Right lung (tissue), 10 donors: ENCODE measurements at places on chromosomes 5 and 9.

DNA sequence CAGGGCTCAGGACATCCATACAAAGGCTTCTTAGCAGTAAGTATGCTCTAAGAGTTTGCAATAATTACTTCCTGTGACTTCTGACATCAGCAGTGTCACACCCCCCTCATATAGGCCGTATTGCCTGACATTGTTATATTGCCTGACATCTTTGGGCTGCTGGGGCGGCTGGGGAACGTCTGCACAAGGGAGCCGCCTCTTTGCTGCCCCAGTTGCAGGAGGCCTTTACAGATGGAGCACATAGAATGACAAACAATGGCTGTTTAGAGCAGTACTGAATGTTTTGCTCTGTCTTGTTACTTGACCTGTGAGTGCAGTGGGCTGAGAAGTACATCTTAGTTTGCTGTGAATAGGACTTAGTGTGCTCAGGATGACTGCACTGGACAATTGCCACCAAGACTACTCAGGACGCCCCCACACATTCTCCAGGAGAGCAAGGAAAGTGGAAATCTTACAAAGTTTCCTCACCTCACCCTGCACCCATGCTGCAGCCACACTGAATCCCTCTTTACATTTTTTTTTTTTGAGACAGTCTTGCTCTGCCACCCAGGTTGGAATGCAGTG, 65.4 kb upstream of the SPOCK1 start:
- DNase-seq: no peak

DNA sequence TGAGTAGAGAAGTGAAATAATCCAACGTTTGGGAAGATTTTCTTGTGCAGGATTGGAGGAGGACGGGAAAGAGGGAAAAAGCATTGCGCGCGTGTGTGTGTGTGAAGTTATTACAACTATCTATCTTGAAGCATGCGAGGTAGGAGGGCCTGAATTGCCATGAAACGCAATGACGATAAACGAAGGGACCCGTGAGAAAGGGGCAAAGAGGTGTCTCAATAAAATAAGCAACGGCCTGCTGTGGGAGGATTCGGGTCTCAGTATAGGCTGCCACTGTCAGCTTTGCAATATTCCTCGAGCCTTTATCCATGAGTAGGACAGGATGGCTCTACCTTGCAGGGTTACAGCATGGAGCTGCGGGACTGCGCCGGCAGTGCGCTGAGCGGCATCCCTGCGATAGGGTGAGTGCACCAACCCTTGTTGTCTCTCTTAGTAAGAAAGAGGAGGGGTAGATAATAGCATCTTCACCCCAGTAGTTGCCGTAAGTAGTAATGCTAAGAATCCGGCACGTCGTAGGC, 631 bp upstream of the RCL1 start:
- DNase-seq: no peak

GRCh38 chr5:141637123-141637766, 448 bp downstream of the RELL2 start:
- DNase-seq: no peak

- DNase-seq: no peak
These were observed 347.5 kb upstream of the CCNG1 start for GRCh38 chr5:163089926-163090325.

DNA sequence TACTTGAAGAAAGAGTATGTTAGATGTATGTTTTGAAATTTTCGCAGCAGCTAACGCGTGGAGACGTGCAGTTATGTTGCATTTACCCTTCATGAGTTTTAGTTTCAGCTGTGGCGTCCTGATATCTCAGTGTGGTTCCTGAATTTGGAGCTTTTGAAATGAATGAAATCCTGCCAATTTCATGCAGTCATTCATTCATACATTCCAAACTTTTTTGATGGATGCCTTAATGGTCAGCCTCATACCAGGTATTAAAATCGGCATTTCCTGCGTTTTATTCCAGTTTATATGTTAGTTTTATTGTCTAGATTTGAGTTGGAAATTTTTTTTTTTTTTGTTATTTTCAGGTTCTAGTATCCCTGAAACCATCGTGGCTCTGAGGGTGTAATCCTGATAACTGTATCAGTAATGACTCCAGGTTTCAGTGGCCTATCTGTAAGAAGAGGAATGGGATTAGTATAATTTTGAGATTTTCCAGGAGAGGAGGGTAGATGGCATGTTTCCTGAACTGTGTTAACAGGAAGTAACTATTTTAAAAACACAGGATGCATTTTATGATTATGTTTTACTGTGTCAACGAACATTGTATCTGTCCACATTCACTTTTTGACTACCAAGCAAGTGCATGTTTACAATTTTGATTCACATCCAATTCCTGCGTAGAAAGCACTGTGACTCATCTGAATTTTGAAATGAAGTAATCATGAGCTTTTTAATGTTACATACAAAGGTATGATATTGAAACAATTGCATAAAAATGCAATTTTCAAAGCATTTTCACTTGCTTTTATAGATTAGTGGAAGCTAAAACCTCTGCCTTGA, 1.0 kb downstream of the FOCAD start:
- peak; percentile 18 for DNase-seq

DNA sequence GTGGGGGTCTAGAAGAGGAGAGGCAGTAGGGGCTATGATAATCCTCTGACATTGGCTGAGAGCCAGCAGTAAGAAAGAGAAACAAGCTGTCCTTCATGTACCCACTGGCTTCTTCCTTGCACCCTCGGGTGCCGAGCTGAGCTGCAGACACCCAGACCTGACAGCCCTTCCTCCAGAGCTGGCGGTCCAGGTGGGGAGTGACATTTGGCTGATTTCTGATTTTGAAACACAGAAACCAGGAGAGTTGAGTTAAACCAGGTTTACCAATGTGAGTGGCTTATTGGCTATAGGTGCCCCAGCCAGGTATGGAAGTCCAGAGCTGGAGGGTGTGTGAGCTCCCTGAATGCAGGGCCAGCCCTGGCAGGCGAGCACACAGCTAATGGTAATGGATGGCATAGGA, 59.2 kb downstream of the GADD45G start:
- no peak for DNase-seq

DNA sequence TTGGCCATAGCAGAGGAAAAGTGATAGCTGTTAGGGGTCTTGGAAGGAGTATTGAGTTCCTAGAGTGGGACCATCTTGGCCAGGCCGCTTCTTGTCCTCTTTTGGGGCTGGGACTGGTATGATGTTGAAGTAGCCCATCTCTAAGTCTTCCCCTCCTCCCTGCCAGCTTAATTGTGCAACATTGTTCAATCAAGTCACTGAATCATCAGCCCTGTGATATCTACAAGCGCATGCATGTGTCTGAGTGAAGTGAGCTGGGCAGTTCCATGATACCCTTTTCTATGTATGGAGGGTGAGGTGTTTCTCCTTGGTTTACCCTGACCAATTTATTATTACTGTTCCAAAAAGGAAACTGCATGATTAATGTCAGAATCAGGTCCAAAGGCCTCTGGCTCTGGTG, 112.2 kb downstream of the C9orf152 start:
- no peak for DNase-seq

- DNase-seq: no peak
These were observed 9.0 kb upstream of the CATSPER3 start for GRCh38 chr5:134958755-134959154.

DNA sequence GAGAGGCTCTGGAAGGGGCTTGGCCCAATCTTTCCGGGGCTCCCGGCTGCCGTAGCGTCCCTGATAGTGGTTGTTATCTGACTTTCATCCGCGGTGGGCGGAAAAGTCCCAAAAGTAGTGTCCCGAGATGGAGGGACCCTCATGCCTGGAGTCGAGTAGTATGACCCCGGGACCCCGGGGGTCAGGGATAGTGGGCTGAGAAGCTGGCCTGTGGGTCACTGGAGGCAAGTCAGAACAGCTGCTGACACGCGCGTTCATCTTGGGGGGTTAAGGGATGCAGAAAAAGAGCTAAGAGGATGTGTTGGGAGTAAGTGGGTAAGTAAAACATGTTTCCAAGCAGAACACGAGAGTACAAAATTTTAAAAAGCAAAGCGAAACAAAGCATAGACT, 123.4 kb downstream of the TMEM161B start:
- no peak for DNase-seq

DNA sequence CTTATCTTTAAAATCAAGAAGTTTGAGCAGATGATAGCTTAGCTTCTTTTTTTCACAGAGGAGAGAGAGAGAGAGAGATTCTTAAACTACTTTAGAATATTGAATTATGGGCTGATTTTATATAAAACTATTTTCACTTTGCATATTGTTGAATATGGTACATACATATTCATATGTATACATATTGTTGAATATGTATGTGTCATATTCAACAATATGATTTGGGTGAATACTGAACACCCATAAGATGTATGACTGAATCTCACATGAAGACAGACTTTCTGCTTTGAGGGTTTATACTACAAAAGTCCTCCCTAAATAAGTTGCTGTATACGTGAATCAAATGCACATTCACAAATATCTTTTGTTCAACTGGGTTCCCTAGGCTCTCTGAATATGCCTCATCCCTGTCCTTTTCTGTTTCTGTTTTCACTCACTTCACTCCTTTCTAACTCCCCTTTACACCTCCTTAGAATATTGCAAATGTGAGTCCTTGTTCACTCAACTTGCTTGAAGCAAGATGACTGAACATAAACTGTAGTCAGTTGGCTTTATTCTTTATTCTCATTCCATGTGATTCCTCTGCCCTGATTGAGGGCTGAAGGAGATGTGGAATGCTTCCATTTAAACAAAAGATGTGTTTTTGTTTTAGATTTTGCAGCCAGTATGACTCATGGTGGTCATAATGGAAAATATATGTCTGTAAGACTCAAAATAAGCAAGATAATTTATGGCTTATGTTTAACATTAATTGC, 225.4 kb upstream of the DAB2 start:
- no peak for DNase-seq

DNA sequence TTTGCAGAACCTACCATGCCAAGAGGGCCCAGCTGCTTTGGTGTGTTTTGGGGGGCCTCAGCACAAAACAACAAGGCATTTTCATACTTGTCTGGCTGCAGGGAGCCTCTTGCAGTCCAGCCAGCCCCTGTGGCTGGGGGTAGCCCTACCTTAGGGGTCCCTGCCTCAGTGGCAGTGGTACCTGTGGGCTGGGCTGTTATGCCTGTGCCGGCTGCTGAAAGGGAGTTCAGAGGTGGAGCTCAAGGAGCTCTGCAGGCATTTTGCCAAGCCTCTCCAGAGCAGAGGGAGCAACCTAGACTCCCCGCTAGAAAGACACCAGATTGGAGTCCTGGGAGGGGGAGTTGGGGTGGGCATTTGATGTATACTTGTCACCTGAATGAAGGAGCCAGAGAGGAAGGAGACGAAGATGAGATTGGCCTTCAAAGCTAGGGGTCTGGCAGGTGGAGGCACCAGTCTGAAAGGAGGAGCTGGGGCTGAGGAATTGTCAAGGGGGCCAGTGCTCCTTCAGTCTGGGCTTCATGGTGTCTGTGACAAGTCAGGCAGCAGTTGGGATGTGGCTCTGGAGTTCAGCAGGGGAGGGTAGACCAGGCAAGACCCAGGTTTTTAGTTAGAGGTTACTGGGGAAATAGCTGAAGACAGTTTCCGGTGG, 1.5 kb downstream of the SHROOM1 start:
- no peak for DNase-seq

DNA sequence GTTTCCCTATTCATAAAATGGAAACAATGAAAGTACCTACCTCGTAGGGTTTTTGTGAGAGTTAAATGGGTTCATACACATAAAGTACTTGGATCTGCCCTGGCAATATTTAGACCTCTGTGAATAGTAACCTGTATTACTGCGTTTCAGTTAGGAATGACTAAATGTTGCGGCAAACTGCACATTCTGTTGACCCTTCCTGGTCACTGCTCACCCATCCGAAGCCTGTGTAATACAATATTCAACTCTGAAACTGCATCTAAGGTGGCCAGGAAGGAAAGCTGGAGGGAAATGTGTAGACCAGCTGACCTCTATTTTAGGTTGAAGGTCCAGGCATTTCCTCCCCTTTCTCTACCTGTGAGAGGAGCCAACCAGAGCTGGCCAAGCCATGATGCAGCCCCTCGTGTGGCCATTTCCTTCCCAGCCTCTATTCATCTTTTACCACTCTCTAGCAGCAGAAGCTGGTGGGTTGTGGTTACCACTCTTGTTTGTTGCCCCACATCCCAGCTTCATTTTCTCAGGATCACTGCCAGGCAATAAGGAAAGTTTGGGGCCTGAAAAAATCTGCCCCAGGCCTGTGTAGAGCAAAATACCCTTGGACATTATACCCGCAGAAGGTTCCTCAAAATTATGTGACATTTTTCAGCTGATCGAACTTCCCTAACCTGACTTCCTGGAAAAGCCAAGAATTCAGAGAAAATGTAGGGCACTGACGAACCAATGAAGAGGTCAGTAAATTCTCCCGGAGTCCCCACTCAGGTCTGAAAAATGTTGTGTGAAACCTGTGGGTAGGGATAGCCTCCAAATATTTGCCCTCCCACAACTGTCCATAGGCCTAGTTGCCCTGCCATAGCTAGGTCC, 20.5 kb upstream of the PDCD1LG2 start:
- DNase-seq: no peak

- DNase-seq: no peak
These were observed 65.6 kb downstream of the TEX10 start for GRCh38 chr9:100287186-100287585.

GRCh38 chr9:133864011-133864410, 125.9 kb upstream of the SARDH start:
- DNase-seq: no peak

GRCh38 chr5:133644000-133644865, 31.9 kb upstream of the FSTL4 start:
- no peak for DNase-seq

- DNase-seq: no peak
These were observed 33.1 kb downstream of the RASA1 start for GRCh38 chr5:87300744-87301143.

DNA sequence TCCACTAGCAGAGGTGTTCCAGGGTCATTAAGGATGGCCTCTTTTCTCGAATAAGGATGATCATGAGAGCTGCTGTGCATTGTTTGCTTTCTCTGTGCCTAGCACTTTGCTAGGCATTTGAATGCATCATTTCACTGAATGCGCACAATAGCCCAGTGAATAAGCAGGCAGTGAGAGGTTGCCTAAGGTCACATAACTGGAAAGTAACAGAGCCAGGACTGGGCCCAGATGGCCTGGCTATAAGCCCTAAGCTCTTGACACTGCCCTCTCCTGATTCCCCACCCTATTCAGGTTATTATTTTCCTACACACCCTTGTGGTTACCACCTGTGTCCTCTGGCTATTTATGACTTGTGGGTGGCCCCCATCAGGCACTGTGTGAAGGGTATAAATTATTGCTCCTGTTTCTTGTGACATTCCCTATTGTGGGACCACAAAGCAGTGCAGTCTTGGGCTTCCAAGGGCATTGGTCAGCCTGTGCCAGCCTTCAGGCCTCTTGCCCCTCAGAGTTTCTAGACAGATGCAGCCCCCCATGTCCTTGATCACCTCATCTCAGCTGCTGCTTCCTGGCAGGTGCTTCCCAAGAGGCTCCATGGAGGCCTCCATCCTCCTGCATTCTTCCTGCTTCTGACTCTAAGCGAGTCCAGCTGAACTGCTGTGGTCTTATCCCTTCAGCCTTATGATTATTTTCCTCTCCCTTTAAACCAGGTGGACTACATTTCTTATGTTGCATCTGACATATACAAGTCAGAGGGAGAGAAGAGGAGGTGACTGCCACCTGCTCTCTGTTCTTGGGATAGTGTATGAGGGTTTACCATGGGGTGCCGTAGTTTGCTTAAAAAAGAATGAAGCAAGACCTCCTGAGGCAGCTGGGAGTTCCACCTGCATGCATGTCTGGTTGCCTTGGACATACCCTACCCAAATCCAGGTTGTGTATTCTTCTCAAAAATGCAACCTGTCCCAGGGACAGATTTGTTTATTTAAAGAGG, 47.6 kb downstream of the ANGPTL2 start:
- no peak for DNase-seq

- no peak for DNase-seq
These were observed 1.1 kb upstream of the CEP78 start for GRCh38 chr9:78234810-78235209.
